Natural killer cell treated with Interleukin-12 subunit alpha and Interleukin-12 subunit beta and Interleukin-15 and Interleukin-18, amount 100 ng/mL, for 72 hours (primary cell): ENCODE measurements at places on chromosomes 2 and 18. TPM values are rescaled to one million over a fixed set of nuclear protein-coding genes. Genes with fewer than 3 reads are reported as not detected.

PLGLB1 gene
- total RNA-seq: not detected

SLC16A14 gene
- 1.00 TPM for total RNA-seq

SAG gene
- total RNA-seq: 0.05 TPM

SPHKAP gene
- total RNA-seq: not detected

DNA sequence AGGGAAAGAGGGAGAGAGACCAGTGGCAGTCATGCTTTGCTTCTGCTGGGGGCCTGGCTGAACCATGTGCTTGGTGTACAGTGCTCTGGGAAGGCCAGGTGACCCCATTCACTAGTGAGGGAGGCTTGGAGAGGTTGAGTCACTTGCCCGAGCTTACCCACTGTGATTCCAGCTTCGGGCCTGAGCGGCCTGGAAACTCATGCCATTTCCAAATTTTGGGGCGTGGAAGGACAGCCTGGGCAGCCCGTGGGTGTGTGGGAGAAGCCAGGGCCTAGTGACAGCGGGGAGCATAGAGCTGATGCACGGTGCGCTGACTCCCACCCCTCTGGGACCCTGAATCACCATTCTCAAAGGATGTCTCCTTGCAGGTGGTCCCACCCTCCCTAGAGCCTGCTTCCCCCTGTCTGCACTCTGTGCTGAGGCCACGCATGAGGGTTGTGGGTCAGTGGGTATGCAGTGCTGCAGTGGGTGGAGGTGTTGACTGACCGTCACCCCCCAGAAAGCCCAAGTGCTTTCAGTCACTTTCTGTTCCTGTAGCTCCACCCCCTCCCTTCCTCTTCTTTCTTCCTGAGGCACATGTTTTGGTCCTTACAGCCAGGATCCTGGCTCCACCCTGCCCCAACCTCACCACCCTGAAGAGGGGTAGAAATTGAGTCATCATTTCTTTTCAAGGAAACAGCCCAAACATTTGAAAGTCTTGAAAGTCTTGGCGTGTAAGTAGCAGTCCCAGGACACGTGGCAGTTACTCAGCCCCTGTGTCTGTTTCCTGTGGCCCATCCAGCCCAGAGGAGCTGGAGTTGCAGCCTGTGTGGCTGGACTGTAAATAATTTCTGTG, 69.3 kb upstream of the MCFD2 start:
- peak; percentile 66 for DNase-seq
